Right ventricle myocardium inferior (tissue), 1 donor: ENCODE measurements at places on chromosomes 16 and 17. TPM values are rescaled to one million over a fixed set of nuclear protein-coding genes. Genes with fewer than 3 reads are reported as not detected.

Gene SAMD14
- total RNA-seq, result 1.7 TPM

Gene GID4
- total RNA-seq, result 20.1 TPM

Gene MT4
- not detected for total RNA-seq

Gene KRTAP9-8
- not detected for total RNA-seq

Gene TMED6
- total RNA-seq, result not detected

Gene SMIM36
- not detected for total RNA-seq

Gene CDYL2
- 4.2 TPM for total RNA-seq

Gene EFNB3
- total RNA-seq, result 0.11 TPM

Gene TCAP
- total RNA-seq, result 5,286 TPM

Gene ABCC12
- total RNA-seq, result 0.14 TPM

Gene SCGB1C2
- not detected for total RNA-seq

Gene HYDIN
- total RNA-seq, result 0.51 TPM

Gene ITGA2B
- 0.78 TPM for total RNA-seq

Gene NECAB2
- 1.8 TPM for total RNA-seq

Gene PIK3R6
- 0.78 TPM for total RNA-seq

Gene KRT32
- total RNA-seq, result not detected

Gene USP43
- not detected for total RNA-seq

Gene PRDM7
- total RNA-seq, result not detected

Gene DUSP14
- 21.5 TPM for total RNA-seq

Gene WNT3
- total RNA-seq, result 1.0 TPM

Gene PPP1R27
- total RNA-seq, result not detected

Gene ANKFN1
- total RNA-seq, result not detected

Gene LDHD
- total RNA-seq, result 71.8 TPM

Gene P2RX5
- total RNA-seq, result 19.4 TPM

Gene MPV17L
- total RNA-seq, result 5.2 TPM

Gene ALDH3A1
- total RNA-seq, result not detected

Gene SSTR5
- total RNA-seq, result 14.7 TPM

Gene KCNJ2
- 44.3 TPM for total RNA-seq

Gene C16orf92
- total RNA-seq, result not detected

Gene SYNGR3
- 0.62 TPM for total RNA-seq

Gene CDK3
- 2.2 TPM for total RNA-seq

Gene USB1
- total RNA-seq, result 36.2 TPM

Gene ZNF232
- 4.9 TPM for total RNA-seq

Gene SLC46A1
- total RNA-seq, result 7.7 TPM

Gene PRAC1
- not detected for total RNA-seq

Gene ADAM11
- 20.0 TPM for total RNA-seq

Gene ZNF652
- total RNA-seq, result 19.0 TPM

Gene NOTUM
- total RNA-seq, result 0.89 TPM

Gene RAI1
- total RNA-seq, result 31.9 TPM

Gene SLC13A2
- not detected for total RNA-seq

Gene SLC47A1
- 4.6 TPM for total RNA-seq

Gene KRTAP4-6
- total RNA-seq, result not detected

Gene C1QL1
- 11.3 TPM for total RNA-seq

Gene TAT
- total RNA-seq, result not detected

Gene ORC6
- 2.5 TPM for total RNA-seq

Gene TBC1D3H
- not detected for total RNA-seq

Gene BCAR1
- 76.7 TPM for total RNA-seq

Gene RNF227
- total RNA-seq, result 0.70 TPM

Gene TRPV2
- 11.2 TPM for total RNA-seq

Gene CCL3
- not detected for total RNA-seq

Gene ANTKMT
- total RNA-seq, result 29.1 TPM

Gene KRT31
- not detected for total RNA-seq

Gene POLR2A
- 36.4 TPM for total RNA-seq

Gene TLCD2
- 2.4 TPM for total RNA-seq
